ENCODE measurements at places on chromosomes 13 and 19. TPM values are rescaled to one million over a fixed set of nuclear protein-coding genes. Genes with fewer than 3 reads are reported as not detected.

- H3K27ac ChIP-seq = no peak overlapping the region
- H3K27me3 ChIP-seq = no peaks in the 10 kb centered on the region
- H3K4me1 ChIP-seq = peaks cover 4% of the 10 kb centered on the region
- H3K4me3 ChIP-seq = no peak overlapping the region
Observed at GRCh38 chr13:35987572-35988513, 143.3 kb downstream of the DCLK1 start.

- H3K27ac ChIP-seq = no peak overlapping the region
- no peaks in the 10 kb centered on the region for H3K4me1 ChIP-seq
- H3K27me3 ChIP-seq = no peaks in the 10 kb centered on the region
- no peak for DNase-seq
- H3K4me3 ChIP-seq = no peak overlapping the region
Observed at GRCh38 chr19:18135712-18136584, 17.0 kb upstream of the PIK3R2 start.

- H3K4me1 ChIP-seq = no peaks in the 10 kb centered on the region
- H3K4me3 ChIP-seq = no peak overlapping the region
- H3K27ac ChIP-seq = no peak overlapping the region
- H3K27me3 ChIP-seq = no peaks in the 10 kb centered on the region
- H3K36me3 ChIP-seq = no peaks in the 10 kb centered on the region
Observed at GRCh38 chr13:62176051-62176450, 760.4 kb upstream of the PCDH20 start.

- H3K27me3 ChIP-seq = no peaks in the 10 kb centered on the region
- peaks cover 8% of the 10 kb centered on the region for H3K4me1 ChIP-seq
- H3K27ac ChIP-seq = peak overlapping the region; percentile 28
- no peak overlapping the region for H3K4me3 ChIP-seq
Observed at GRCh38 chr13:30806784-30807183, 71.4 kb downstream of the ALOX5AP start.

The C1QTNF9B gene
- 0.79 TPM for total RNA-seq

The PLK5 gene
- total RNA-seq = not detected
